ENCODE measurements at places on chromosomes 7 and 10. TPM values are rescaled to one million over a fixed set of nuclear protein-coding genes. Genes with fewer than 3 reads are reported as not detected.

- H3K27ac ChIP-seq = no peak overlapping the region
- H3K4me3 ChIP-seq = no peak overlapping the region
- DNase-seq = no peak
- H3K27me3 ChIP-seq = no peaks in the 10 kb centered on the region
- no peaks in the 10 kb centered on the region for H3K4me1 ChIP-seq
Observed at GRCh38 chr7:115178835-115179234, 256.9 kb downstream of the MDFIC start.

DNA sequence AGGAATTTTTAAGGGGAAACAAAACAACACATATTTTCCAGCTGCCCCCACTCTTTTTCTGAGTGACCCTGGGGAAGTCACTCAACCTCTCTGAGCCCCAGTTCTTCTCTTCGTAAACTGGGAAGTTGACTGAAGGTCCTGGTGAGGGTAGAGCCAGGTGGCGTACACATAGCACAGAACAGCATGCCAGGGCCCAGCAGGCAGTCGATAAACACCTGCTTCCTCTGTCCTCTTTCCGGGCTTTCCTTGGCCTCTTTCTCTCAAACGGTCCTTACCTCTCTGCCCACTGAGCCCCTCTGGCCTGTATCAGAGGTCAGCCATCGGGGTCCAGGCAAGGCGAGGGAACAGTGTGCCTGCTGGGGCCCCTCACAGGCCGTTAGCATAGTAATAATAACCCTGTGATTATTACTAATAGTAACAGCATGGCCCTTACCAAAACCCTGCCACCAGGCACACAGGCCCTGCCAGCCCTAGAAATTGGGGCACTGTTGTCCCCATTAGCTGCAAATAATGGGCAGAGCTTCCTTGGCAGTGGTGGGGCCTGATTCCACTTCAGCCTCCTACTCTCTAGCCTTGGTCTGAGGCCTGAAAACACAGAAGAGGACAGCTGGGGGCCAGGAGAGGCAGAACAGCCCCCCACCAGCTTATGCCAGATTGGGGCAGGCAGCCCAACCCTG lies 37.3 kb upstream of the SLC29A3 start:
- DNase-seq = no peak
- no peaks in the 10 kb centered on the region for H3K36me3 ChIP-seq
- no peak overlapping the region for H3K27ac ChIP-seq
- no peaks in the 10 kb centered on the region for H3K27me3 ChIP-seq

GRCh38 chr10:80459047-80459865 lies 5.1 kb downstream of the TSPAN14 start:
- DNase-seq = peak; percentile 88
- H3K4me3 ChIP-seq = no peak overlapping the region
- H3K27ac ChIP-seq = peak overlapping the region; percentile 35
- no peaks in the 10 kb centered on the region for H3K36me3 ChIP-seq

Gene CALHM1
- polyA plus RNA-seq = not detected

GRCh38 chr10:24495666-24496460 lies 227.8 kb downstream of the ARHGAP21 start:
- H3K4me1 ChIP-seq = no peaks in the 10 kb centered on the region
- H3K4me3 ChIP-seq = no peak overlapping the region

Gene PAPOLB
- polyA plus RNA-seq = 0.02 TPM

GRCh38 chr7:130379019-130379418 lies 1.3 kb upstream of the CPA1 start:
- H3K4me3 ChIP-seq = no peak overlapping the region
- no peak for DNase-seq
- H3K4me1 ChIP-seq = peaks cover 4% of the 10 kb centered on the region
- no peak overlapping the region for H3K27ac ChIP-seq
- no peaks in the 10 kb centered on the region for H3K36me3 ChIP-seq

DNA sequence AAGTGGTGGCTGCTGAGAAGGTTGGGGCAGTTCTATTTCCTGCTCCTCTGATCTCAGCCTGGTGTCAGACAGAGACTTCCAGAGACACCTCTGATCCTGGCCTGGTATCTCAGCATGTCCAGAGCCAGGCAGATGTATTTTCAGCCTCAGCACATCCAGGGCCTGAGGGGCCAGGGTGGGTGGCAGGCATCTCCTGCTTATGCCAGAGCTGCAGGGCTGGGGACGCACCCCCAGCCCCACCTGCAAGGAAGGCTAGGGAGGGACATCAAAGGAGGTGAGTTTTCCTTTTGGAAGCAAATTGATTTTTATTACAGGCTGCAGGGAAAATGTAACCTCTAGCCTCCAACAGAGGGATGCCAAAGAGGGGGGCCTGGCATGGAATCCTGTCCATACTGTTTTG lies 36.7 kb downstream of the CFAP46 start:
- no peak overlapping the region for H3K27ac ChIP-seq
- H3K4me3 ChIP-seq = no peak overlapping the region
- H3K4me1 ChIP-seq = no peaks in the 10 kb centered on the region
- no peak for DNase-seq
- H3K36me3 ChIP-seq = no peaks in the 10 kb centered on the region

GRCh38 chr7:134327896-134328295 lies 11.2 kb upstream of the SLC35B4 start:
- no peaks in the 10 kb centered on the region for H3K27me3 ChIP-seq
- no peak overlapping the region for H3K4me3 ChIP-seq
- H3K4me1 ChIP-seq = no peaks in the 10 kb centered on the region
- DNase-seq = peak; percentile 35
- H3K36me3 ChIP-seq = no peaks in the 10 kb centered on the region
- no peak overlapping the region for H3K27ac ChIP-seq

GRCh38 chr7:22176791-22177412 lies 180.1 kb downstream of the RAPGEF5 start:
- H3K4me3 ChIP-seq = no peak overlapping the region
- no peaks in the 10 kb centered on the region for H3K36me3 ChIP-seq

DNA sequence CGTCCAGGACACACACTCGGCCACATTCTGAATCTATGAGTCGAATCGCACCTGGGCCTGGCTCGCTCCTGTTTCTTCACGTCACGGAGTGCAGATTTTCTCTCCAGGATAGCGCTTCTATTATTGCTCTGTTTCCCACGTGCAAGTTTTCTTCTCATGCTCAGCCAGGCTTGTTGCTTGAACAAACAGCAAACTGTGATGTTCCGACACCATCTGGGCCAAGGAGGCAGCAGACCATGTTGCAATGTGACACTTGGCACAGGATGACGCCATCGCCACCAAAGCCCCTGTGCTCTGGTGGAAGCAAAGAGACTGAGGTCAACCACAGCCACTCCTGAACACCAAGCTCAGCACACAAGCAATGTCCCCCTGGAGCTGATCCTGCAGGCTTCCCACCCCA lies 507.1 kb upstream of the ADARB2 start:
- no peak overlapping the region for H3K4me3 ChIP-seq
- H3K4me1 ChIP-seq = no peaks in the 10 kb centered on the region
- no peaks in the 10 kb centered on the region for H3K27me3 ChIP-seq

GRCh38 chr10:113992471-113993011 lies 51.1 kb upstream of the ADRB1 start:
- H3K4me3 ChIP-seq = no peak overlapping the region
- H3K27ac ChIP-seq = no peak overlapping the region
- H3K36me3 ChIP-seq = no peaks in the 10 kb centered on the region

DNA sequence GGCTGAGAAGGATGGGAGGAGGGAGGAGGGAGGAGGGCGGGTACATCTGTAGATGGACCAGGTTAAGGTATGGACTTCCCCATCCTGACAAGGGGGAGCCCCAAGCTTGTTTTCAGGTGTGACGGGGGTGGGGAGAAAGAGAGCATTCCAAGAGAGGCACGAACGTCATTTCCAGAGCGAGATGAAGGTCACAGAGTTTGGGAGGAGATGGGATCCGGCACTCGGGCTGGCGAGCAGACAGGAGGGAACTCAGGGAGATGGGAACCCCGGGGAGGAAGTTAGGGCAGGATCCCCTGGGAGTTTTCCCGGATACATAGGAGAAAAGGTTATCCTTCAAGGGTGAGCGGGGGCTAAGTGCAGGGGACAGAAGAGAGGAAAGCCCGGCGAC lies 118.8 kb downstream of the CUX1 start:
- peaks cover 2% of the 10 kb centered on the region for H3K4me1 ChIP-seq
- H3K27ac ChIP-seq = peak overlapping the region; percentile 26
- no peaks in the 10 kb centered on the region for H3K36me3 ChIP-seq

Gene ANKRD2
- 0.26 TPM for polyA plus RNA-seq

DNA sequence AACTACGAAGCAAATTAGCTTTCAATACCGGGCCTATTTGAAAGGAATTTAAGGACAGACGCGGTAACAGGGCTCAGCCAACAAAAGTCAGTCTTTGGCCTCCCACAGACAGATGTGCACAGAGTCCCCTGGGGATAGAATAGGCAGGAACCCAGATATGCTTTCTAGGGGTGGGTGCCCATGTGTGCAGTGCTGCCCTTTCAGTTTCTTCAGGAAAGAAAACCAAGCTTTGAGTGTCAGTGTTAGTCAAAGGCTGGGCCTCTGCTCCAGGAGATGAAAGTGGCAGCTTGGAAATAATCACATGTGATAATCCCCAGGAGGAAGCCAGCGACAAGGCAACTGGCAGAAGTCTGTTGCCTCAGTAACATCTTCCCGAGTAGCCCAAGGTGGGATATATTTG lies 43.8 kb upstream of the CSTF2T start:
- no peak overlapping the region for H3K27ac ChIP-seq
- H3K4me1 ChIP-seq = no peaks in the 10 kb centered on the region
- H3K36me3 ChIP-seq = no peaks in the 10 kb centered on the region
- no peak for DNase-seq

Gene PAX4
- not detected for polyA plus RNA-seq

GRCh38 chr10:70509757-70510147 lies 31.2 kb downstream of the PALD1 start:
- DNase-seq = no peak
- H3K36me3 ChIP-seq = no peaks in the 10 kb centered on the region

Gene GPR146
- 2.2 TPM for polyA plus RNA-seq

- peaks cover 6% of the 10 kb centered on the region for H3K4me1 ChIP-seq
- H3K27ac ChIP-seq = no peak overlapping the region
- H3K27me3 ChIP-seq = no peaks in the 10 kb centered on the region
- H3K4me3 ChIP-seq = no peak overlapping the region
- no peak for DNase-seq
- H3K36me3 ChIP-seq = no peaks in the 10 kb centered on the region
Observed at GRCh38 chr7:143908120-143908519, 6.1 kb upstream of the TCAF1 start.

DNA sequence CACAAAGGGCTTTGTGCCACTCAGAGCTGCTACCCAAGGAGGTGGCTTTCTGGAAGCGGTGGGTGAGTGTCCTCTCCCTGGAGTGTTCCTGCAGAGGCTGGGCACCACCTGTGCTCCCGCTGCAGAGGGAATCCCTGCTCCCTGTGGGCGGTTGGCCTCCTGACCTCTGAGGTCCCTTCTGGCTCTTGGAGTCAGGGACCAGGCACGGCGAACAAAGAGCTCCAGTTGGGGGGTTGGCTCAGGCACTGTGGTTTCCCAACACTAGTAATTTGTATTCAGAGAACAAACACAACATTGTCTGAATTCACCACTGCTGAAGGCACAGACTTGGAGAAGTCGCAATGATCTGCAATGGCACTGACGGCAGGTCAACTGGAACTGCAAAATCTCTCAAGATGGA lies 328.9 kb downstream of the PRPF18 start:
- no peaks in the 10 kb centered on the region for H3K36me3 ChIP-seq
- no peak for DNase-seq
- no peak overlapping the region for H3K4me3 ChIP-seq
- no peak overlapping the region for H3K27ac ChIP-seq
